ENCODE measurements at places on chromosomes 7 and 10. TPM values are rescaled to one million over a fixed set of nuclear protein-coding genes. Genes with fewer than 3 reads are reported as not detected.

SEC31B gene
- total RNA-seq, result 2.5 TPM

CNTNAP2 gene
- 0.03 TPM for total RNA-seq

TRUB1 gene
- total RNA-seq, result 13.5 TPM

CNPY1 gene
- total RNA-seq, result not detected

ITGA8 gene
- total RNA-seq, result not detected

PYROXD2 gene
- 5.1 TPM for total RNA-seq

RNF133 gene
- total RNA-seq, result not detected

SPDYE1 gene
- not detected for total RNA-seq

CPN1 gene
- total RNA-seq, result 0.20 TPM

HABP2 gene
- total RNA-seq, result 0.07 TPM

SSC4D gene
- total RNA-seq, result 1.3 TPM

ASB4 gene
- 0.23 TPM for total RNA-seq

ENKUR gene
- total RNA-seq, result 0.27 TPM

DOCK1 gene
- 24.2 TPM for total RNA-seq

SVOPL gene
- not detected for total RNA-seq

RAB18 gene
- total RNA-seq, result 79.8 TPM

TEX36 gene
- total RNA-seq, result not detected

BAMBI gene
- 19.0 TPM for total RNA-seq

MAGI2 gene
- 0.40 TPM for total RNA-seq

ASIC3 gene
- 12.8 TPM for total RNA-seq

ESYT2 gene
- total RNA-seq, result 68.9 TPM

NPFFR1 gene
- not detected for total RNA-seq

FGL2 gene
- not detected for total RNA-seq

CDC14C gene
- total RNA-seq, result not detected

PAOX gene
- total RNA-seq, result 0.92 TPM

SAMD9 gene
- 5.6 TPM for total RNA-seq

CNPY4 gene
- total RNA-seq, result 12.0 TPM

ACSM6 gene
- not detected for total RNA-seq

TNS3 gene
- total RNA-seq, result 87.3 TPM

GIMAP8 gene
- not detected for total RNA-seq

PRLHR gene
- total RNA-seq, result not detected

DLX6 gene
- total RNA-seq, result not detected

AEBP1 gene
- total RNA-seq, result not detected

PDZD7 gene
- total RNA-seq, result 1.2 TPM

POMZP3 gene
- total RNA-seq, result 18.7 TPM

VWA2 gene
- not detected for total RNA-seq

TMEM196 gene
- total RNA-seq, result not detected

AMPH gene
- 0.12 TPM for total RNA-seq

BEND7 gene
- 12.0 TPM for total RNA-seq

MACC1 gene
- not detected for total RNA-seq

Measured in A549 treated with CpdA at 1 μM for 4 hours (cell line).